ENCODE measurements at places on chromosomes 11 and 22.

DNA sequence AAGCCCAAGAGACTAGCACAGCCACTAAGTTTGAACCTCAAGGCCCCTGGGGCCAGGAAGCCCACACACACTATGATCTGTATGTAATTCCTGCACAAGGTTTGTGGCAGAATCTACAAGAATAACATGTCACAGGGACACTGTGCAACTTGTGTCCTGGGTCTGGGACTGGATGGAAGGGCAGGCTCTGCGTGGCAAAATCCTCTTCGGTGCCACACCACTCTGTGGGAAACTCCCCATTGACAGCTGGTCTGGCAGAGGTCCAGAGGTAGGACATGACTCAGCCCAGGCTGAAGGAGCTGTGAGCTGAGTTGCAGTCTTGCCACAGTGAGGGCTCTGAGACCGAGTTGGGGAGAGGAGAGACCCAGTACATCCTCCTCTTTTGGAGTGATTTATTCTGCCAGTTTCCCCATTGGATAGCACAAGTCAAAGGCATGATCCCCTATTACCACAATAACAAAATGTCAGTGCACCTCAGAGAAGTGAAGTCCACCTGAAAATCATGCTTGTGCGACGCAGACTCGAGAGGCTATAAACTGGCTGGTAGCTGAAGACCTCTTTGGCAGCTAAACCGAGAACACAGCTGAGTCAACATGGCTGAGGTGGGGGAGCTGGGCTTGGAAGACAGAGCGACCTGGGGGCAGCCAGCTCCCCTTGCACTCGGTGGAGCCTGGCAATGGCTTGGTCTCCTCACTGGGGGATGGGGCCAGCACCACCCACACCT is 23.3 kb upstream of the SERPIND1 start:
- DNase-seq, result peak; percentile 89

DNA sequence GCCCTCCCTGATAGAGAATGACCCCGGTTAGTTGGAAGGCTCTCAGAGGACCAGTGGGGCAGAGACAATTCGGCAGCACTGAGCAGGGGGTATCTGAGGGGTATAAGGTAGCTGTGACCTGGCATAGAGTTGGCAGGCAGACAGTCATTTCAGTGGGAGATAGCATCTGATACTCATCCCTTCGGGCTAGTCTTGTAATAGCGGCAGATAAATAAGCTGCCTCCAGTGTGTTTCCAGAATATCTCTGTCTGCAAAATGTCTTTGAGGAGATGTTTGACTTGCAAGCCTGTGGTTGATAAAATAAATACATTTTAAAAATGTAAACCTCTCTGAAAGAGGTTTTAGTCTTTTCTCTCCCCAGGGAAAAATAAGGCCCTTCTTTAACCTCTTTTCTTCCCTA is 54.2 kb downstream of the TEAD1 start:
- no peak for DNase-seq

GRCh38 chr22:48265000-48265625 is 1502.7 kb downstream of the TBC1D22A start:
- no peak for DNase-seq

GRCh38 chr11:63853476-63853875 is 14.6 kb downstream of the MARK2 start:
- DNase-seq, result no peak

DNA sequence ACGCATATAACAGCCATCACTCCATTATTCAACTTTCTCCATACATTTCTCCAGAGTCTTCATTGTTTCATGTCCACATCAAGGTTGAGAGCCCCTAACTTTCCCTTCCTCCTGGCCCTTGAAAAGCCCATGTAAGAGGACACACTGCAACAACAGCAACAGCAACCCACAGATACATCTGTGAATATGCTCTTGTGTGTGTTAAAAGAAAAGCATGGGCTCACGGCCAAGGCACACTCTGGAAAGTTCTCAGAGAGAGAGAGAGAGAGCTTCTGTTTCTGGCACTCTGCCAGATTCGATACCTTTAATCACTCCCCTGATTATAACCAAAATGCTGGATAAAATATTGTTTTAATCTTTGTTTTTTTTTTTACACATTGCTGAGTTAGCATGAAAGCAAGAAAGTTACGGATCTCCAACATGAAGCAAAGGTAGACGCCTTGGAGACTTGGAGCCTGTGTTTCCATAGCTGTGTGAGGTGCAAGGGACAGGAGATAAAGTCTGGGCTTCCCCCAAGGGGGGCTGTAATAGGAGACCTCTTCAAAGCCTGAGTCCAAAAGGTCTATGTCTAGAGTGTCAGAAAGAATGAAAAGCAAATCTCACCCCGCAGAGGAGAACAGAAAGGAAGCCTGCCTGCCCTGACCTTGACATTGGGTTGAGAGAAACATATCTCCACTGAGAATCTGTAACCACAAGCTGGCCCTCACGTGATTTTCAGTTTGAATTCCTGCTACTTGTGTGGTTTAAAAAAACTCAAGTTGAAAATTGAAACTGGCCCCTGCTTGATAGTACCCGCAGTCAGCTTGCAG is 33.7 kb upstream of the MPPED1 start:
- DNase-seq, result no peak

GRCh38 chr22:35977136-35977535 is 51.5 kb downstream of the RBFOX2 start:
- DNase-seq, result peak; percentile 16

GRCh38 chr11:115324581-115325432 is 179.4 kb downstream of the CADM1 start:
- peak; percentile 27 for DNase-seq

GRCh38 chr11:96817482-96818399 is 427.9 kb downstream of the JRKL start:
- DNase-seq, result no peak

DNA sequence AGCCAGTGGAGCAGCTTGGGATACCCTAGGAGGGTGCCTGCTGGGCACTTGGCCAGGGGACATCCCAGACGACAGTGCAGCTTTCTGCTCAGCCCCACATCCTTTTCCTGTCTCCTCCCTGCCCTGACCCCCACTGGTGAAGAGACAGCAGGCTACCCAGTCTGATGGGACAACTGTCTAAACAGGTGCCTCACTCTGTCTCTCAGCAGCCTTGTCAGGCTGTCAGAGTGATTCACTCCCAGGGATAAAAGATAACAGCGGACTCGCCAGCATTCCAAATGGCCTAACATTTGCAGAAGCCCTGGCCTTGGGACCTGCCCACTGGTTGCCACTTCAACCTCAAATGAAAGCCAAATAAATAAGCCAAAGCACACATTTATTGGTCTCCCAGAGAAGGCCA is 318.6 kb upstream of the PLET1 start:
- no peak for DNase-seq

All from GM03348 (cell line).